ENCODE measurements at places on chromosomes 5 and 9.
A peak's percentile ranks its signal among the peaks of the same experiment; 100 is the strongest.

GRCh38 chr9:68978066-68978465 is 35.8 kb downstream of the PRKACG start:
- DNase-seq, result no peak

DNA sequence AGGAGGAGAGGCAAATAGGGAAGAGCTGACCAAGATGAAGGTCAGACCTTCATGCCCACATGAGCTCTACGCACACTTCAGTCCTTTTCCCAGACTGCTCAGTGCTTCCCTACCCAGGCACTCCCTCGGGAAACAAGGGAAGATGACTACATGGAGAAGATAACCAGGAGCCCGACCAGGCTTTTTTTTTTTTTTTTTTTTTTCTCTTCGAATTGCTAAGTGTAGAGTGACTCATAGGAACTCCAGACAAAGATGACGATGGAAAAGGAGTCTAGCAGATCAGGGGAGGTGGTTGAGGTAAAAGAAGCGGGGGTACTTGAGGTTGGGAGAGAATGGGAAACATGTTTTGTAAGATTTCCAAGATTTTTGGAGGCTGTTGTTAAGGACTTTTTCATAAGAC is 526.1 kb downstream of the BNC2 start:
- peak; percentile 99 for DNase-seq

GRCh38 chr9:3477236-3477834 is 48.5 kb downstream of the RFX3 start:
- no peak for DNase-seq

DNA sequence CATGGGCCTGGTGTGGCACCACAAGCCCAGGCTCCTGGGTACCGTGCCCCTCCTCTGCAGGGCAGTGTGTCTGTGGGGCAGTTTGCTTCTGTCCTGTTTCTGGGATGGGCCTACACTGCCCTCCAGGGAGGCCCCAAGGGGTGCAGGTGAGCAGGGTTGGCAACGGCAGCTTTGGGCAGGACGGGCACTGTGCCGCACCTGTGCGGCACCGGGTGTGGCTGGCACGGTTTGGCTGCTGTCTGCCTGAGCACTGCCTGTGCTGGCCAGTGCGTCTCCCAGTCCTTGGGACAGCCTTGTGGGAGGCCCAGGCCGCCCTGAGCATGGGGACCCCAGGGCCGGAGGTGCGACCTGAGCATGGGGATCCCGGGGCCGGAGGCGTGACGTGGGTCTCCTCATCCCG is 37.2 kb downstream of the RXRA start:
- no peak for DNase-seq

DNA sequence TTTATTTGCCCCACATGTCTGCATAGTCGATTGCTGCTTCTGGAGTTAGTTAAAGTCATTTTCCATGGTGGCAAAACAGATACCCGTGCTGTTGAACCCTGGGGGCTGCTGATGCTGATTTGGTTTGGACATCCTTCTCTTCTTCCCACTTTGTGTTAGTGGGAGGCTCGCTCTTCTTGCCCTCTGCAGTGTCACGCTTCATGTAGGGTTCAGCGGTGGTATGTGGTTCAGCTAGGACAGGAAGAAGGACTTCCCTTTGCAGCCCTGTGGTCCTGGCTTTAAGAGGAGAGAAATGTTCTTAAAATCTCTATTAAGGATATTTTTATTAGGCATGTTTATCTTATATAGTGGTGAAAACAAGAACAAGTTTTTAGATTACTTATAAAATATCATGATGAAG is 36.2 kb downstream of the SLC36A1 start:
- no peak for DNase-seq

DNA sequence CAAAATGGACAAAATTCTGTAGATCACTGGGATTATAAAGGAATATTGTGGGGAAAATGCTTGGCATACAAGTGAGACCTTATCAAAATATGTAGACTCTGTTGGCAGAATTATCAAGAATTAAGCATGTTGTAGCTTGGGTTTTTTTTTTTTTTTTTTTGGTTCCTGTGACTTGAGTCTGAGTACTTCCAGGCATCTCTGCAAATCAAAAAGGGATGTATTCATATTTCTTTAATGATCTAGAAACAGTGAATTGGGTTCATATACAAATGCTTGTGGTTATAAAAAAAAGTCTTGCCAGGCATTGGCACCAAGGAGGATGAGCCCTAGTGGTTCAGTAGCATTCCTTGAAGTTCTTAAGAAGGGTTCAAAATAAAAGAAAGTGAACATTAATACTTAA is 292.2 kb downstream of the ARHGAP26 start:
- no peak for DNase-seq

DNA sequence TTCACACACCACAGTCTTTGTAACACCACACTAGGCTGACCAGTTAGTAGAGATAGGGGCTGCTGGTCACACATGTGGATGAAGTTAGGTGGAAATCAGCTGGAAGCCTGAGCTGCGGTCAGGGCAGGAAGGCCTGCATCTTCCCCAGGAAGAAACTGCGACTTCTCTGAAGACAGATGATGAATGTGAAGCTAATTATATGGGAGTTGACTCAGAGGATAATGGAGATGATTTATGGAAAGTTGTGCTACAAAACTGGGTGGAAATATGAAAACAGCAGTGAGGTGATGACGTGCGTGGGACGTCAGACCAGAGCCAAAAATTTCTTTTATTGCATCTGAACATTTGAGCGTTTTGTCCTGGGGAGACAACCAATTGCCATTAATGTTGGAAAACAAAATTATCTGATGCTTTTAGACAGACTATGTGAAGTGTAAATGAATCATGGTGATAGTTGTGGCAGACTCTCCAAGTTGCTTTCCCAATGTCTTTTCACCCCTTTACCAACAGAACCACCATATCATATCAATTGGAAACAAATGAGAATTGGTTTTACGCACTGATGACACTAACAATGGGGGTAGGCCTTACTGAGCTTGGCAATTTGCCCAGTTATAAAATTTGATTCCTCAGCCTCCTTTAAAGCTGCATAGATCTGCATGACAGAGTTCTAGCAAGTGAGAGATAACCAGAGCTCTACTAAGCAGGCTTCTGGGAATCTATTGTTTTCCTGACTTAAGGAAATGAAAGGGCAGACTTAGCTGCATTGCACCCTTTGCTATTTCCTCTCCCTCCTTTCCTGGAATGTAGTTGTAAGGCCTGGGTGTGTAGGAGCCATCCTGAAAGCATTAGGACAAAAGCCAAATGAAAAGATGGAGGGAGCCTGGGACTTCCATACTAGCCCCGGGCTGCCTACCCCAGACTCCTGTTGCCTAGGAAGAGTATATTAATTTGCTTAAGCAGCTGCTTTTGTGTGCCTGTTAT is 84.0 kb downstream of the RAB3C start:
- peak; percentile 63 for DNase-seq

DNA sequence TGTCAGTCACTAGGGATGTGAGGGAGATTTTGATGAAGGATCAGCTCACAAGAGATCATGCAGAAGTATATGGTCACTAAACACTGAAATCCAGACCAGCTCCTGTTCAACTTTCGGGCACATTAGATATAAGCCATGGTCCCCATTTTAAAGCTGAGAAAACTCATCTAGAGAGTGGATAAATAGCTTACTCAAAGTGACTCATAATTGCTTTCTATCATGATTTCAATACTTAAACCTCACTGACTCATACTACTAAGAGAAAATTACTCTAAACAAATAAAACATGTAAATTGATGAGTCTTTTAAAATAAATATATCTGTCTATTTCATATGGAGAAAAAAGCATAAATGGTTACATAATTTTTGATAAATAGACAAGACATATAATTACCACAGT is 567.7 kb downstream of the TLR4 start:
- DNase-seq, result no peak

DNA sequence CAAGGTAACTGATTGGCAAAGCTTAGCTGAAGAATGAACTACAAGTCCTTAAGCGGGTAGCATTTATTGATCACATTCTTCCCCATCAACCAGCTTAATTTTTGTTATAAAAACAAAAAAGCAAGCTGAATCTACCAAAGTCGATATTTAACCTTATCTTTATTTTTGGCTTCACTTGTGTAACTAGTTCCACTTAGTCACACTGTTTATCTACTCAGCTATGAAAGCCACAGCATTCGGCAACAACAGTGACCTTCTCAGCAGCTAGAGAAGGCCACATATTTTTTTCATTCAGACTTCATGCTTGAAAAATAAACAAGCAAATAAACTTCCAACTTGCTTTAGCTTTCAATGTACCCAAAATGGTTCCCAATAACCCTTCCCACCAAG is 69.4 kb downstream of the KLHL3 start:
- DNase-seq, result no peak

DNA sequence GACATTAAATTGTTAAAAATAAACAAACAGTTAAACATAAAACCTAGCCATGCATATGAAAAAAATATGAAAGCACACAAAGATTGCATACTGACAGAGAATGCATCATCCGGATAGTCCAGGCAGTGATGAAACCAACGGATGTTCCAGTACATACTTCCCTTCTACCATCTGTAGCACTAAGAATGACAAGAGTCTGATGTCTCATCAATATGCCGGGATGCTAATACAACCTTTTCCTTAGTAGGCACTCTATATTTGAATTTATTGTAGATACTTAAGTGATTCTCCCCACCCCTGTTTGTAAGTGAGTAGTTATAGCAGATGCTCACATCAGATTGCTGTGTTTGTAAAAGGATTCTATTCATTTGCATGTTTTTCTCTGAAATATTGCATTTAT is 571.2 kb upstream of the WWC1 start:
- DNase-seq, result peak; percentile 64

DNA sequence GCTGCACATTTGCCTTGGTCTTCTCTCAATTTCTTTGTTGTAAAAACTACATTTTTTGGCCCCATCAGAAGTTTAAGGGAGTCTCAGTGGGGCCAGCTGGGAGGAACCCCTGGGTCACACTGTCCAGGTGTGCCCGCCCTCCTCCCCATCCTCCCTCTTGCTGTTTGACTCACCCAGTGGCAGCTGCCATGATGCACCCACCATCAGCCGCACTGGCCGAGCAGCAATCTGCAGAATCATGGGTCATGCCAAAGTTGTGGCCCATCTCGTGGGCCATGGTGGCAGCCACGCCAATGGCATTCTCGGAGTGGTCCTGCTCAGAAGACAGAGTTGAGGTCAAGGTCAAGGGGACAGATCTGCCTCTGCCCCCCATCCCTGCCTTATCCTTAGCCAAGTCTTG is 45.5 kb downstream of the NIPAL4 start:
- no peak for DNase-seq

DNA sequence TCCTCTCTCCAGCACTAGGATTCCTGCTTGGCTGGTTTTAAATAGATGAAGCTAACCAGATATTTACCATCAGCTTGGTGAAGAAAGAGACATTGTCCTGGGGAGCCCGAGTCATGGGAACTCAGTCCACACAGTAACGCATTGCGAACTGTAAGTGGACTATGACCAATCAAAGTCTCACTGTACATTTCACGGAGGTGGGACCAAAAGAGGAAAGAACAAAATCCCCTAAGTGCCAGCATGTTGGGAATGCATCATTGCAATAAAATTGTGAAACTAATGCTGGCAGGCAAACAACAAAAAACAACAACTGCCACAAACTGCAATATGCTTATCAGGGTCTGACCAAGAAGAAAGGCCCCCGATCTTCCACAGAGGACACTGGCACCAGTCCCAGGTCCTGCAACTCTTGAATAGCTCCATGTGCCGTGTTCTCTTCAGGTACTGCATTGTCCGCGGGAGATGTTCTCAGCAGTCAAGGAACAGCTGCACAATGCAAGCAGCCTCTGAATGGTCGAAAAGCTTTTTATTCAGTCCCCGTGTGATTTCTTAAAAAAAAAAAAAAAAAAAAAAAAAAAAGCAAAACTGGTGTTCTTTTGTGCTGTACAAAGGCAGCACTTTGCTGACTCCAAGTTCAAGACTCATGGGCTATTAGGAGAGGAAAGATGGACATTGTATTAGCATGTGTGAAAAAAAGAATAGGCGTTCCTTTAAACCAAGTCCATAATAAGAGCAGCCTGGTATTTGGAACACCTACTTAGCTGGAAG is 38.1 kb downstream of the SEMA6A start:
- no peak for DNase-seq

DNA sequence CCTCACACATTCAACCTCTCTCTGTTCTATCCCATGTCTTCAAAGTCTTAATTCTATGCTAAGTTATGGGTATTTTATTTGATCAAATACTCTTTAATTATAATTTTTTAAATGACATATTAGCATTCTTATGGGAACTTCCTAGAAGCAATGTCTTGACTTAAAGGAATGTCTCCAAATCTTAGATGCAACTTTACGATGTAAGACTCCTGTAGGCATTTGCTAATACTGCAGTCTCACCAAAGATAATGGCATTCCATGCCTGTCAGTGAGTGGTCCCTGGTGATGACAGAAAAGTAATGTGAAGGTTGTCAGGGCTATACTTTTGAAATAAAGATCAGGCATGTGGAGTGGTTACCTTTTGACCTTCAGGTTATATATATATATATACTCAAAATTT is 1654.2 kb upstream of the WWC1 start:
- no peak for DNase-seq

GRCh38 chr9:16150501-16150900 is 597.7 kb downstream of the CCDC171 start:
- no peak for DNase-seq

DNA sequence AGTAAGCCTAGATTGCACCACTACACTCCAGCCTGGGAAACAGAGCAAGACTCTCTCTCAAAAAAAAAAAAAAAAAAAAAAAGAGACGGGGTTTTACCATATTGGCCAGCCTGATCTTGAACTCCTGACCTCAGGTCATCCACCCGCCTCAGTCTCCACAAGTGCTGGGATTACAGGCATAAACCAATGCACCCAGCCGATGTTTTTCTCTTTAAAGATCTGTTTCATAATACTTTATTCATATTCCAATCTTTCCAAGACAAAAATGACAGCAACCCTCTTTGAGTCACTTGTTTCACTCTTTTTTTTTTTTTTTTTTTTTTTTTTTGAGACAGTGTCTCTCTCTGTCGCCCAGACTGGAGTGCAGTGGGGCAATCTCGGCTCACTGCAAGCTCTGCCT is 13.6 kb upstream of the LMNB1 start:
- DNase-seq, result no peak

DNA sequence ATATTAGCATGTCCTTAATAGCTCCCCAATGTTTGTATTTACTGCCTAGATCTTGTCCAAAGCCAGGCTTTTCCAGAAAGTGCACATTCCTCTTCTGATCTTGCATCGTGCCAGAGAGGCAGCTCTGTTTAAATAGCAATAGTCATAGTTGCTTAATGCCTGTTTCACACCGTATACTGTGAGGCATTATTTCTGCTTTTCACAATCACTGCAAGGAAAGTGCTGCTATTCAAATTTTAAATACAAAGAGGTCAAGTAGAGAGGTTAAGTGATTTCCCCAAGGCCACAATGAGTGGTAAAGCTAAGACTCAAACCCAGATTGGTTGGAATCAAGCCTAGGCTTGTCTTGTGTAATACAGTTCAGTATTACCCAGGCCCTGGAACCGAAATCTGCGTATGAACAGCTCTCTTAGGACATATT is 153.6 kb downstream of the SNX18 start:
- peak; percentile 64 for DNase-seq
